Activated CD4-positive, alpha-beta T cell treated with anti-CD3 and anti-CD28 coated beads for 1 hour (primary cell): ENCODE measurements at places on chromosomes 1 and 21.

DNA sequence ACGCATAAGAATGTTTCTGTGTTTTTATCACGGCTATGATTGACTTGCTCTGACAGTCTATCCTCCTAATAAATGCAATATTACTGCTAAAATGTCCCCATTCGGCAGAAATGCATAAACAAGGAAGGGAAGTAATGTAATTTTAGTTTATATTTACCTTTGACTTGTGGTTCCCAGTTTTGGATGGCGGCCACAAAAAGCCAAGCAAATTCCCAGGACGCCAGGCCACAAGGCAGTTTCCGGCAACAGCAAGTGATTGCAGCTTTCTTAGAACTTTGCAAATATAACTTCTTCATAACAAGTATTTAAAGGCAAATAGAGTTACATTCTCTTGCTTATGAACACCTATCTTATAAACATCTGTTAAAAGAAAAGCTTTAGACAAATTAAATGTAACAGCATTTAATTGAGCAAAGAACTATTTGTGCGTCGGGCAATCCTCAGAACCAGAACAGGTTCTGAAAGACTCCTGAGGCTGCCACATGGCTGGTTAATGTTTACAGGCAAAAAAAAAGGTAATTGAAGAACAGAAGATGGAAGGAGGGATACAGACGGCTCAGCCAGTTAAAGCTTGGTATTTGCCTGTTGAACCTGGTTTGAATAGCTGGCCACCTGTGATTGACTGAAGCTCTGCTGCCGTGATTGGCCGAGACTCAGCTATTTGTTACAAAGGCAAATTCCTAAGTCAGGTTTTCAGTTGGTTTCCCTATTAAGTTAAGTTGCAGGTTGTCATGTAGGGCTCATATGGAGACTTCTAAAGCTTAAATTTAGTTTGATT is 80.8 kb downstream of the C21orf91 start:
- DNase-seq = no peak

- no peak for DNase-seq
Observed at GRCh38 chr1:178652506-178653490, 72.2 kb upstream of the RALGPS2 start.

DNA sequence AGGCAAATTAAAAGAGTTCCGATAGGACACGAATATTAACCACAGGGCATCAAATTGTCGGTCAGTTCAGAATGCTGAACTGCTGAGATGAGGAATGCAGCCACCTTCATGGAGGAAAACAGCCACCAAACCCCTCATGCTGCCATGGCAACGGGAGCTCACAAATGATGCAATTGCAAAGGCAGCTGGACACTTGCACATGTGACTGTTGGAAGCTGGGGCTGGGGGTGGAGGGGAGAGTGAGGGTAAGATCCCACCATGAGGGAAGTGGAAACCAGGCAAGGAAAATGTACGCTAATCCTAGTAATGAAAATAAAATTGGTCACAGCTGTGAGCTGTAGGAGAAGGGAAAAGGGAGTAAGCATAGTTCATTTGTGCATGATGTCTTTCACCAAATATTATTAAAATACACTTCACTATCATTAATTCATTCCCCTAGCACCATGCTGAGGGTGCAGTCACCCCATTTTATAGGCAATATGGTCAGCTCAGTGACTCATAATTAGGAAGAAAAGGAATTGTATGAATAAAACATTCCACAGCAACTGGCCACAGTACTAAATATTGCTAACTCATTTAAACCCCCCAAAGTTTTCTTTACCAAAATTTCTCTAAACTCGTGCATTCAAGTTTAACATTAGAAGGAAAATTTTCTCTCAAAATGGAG is 15.3 kb downstream of the BECN2 start:
- no peak for DNase-seq

DNA sequence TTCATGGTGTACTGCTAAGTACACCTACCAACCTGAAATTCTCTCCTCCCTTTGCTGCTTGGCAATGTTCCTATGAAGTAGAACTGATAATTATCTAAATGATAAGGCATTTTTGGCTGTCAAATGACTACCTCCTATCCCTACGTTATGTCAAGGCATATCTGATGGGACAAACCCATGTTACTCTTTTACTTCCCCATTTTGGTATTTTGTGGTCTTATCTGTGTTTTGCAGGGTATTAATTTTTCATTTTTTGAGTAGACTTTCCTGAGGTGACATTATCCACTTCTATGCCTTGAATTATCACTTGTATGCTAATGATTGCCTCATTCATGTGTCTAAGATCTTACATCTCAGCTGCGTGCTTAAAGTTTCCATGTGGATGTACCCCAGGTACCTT is 499.6 kb upstream of the B3GALT2 start:
- no peak for DNase-seq

DNA sequence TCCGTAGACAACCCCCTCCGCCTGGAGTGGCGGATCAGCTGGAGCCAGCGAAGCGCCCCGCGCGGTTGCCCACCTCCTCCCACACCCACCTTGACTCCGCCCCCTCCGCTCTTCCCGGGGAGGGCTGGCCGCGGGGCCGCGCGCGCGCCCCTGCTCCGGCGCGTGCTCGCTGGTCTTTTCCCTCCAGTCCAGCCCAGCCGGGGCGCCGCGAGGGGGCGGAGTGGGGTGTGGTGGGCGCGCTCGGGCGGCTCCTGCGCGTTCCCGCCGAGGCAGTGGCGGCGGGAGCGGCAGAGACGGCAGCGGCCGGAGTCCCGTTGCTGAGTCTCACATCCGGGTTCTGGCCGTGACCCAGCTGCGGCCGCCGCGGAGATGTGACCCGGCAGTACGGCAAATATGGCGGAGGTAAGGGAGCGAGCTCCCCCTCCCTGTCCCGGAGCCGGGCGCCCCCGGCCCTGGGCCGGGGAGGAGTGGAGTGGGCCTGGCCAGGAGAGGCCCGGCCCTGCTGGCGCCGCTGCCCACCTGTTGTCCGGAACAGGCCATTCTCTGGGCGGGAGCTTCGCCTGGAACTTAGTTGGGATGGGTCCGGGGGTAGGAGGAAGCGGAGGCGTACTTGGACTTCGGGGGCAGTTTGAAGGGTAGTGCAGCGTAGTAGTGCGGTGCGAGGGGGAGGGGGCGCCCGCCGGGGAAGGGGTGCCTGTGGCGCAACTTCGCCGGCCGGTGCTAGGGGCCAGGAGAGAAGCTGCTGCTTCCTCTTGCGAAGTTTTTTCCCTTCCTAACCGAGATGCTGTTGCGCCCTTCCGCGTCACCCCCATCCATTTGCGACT is 5.4 kb downstream of the MIER1 start:
- DNase-seq = peak; percentile 91

DNA sequence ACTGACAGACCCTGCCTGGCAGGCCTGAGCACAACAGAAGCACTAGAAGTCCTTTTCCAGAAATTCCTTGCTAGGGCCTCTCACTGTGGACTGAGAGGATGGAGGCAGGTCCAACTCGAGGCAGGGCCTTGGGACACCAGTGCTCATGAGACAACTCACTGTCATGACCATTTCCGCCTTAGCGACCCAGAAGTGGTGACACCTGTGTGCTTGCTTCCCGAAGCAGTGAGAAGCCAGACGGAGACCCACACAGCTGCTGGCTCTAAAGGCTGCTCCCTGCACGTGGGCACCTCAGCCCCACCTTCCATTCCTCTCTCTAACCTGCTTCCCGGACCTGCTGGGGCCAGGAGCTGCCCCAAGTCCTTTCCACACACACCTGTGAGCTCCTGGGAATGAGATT is 33.0 kb downstream of the KCNC4 start:
- DNase-seq = no peak

GRCh38 chr1:228975238-228975907 is 240.1 kb downstream of the RHOU start:
- DNase-seq = no peak

DNA sequence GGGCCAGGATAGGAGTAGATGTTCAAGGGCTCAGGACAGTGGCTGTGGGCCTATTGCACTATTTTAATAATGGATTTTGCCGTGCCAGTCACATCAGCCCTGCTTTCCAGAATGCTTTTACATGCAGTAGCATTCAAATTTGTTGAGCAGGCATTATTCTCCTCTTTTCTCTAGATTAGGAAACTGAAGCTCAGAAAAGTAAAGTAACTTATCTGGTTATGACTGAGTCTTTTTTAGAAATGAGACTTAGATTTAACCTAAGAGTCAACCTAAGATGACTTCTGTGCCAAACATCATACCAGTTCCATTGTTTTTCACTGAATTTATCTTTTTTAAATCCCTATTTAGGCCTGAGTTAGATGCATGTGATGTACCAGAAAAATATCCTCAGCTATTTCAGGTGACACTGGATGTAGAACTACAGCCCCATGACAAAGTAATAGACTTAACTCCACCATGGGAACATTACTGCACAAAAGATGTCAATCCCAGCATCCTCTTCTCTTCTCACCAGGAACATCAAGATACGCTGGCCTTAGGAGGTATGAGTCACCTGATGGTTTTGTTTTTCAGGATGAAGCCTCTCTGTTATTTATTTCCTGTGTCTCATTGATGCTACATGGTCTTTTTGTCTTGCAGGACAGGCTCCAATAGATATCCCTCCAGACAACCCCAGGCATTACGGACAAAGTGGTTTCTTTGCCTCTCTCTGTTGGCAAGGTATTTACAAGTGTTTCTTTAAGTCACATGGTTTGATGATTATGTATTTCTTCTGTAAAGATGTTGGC is 31.4 kb upstream of the LEPR start:
- DNase-seq = no peak

DNA sequence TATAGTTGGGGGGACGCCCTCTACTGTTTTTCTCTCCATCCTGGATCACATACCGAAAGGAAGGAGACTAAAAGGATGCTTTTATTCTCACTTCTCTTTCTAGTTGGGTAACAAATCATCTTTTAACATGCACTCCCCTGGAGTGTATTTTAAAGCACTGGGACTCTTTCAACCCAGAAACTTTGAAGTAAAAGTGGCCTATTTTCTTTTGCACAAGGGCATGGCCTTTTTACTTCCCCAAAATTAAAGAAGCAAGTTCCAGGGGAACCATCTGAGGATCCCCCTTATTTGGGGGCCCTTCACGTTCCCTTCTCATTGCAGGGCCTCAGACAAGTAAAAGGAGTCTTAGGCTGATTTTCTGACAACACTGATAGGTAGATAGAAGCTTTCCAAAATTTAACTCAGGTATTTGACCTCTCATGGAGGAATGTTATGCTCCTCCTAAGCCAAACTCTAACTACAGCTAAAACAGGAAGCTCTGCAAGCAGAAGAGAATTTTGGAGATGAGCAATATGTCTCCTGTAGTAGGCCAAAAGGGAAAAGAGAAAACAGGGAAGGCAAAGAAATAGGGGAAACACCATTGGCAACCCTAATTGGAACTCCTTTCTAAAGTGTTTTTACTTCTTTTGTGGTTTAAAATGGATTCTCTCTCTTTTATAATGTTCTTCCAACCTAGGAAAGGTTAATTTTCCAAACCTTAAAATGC is 8.9 kb upstream of the CD46 start:
- no peak for DNase-seq

GRCh38 chr1:219744652-219745469 is 132.0 kb upstream of the ZC3H11B start:
- no peak for DNase-seq

- DNase-seq = no peak
Observed at GRCh38 chr21:40043423-40043822, 176.2 kb downstream of the PCP4 start.

DNA sequence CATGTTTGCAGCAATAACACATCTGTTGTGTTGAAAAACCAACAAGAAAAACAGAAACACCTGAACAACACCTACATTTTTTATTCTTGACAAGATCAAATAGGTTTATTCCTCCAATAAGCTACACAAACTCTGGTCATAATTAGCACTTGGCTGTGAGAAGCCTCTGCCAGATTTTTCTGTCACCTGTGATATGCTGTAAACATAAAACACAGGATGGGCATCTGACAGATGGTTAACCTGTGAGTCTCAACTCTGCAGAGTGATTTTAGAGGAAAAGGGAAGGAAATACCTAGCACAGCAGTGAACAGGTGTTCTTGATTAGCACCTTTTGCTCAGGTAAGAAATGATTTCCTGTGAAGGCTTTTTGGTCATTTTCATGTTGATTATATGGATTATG is 175.4 kb upstream of the COA6 start:
- no peak for DNase-seq

DNA sequence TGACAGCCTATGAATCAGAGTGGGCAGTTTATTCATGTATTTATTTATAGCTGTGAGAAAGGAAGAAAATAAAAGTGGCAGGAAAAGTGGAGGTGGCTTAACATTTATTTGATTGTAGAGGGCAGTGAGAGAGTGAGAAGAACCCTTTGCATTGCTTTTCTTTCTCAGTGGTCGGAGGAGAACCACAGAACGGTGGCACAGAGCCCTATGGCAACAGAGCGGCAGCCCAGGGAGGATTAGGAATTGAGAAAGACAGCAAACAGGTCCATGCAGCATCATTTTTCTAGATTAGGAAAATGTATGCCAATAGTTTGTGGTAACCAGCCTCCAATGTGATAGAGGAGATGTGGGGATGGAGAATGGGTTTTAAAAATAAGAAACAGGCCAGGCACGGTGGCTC is 53.1 kb downstream of the NMNAT2 start:
- DNase-seq = no peak

DNA sequence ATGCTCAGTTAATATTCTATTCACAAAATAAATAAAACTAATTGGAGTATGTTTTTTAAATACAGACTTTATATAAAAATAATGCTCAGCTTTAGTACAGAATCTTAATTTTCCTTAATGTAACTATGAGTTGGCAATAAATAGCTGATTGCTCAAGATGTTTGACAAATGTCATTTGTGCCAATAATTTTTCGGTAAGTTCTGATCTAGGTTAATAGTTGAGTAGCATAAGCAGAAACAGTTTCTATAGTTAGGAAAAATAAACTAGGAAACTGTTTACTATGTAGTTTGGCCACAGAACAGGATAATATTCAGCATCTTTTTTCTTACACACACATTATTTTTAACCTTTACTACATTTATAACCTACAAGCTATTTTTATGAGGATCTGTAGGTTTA is 40.3 kb downstream of the KCTD3 start:
- DNase-seq = no peak

DNA sequence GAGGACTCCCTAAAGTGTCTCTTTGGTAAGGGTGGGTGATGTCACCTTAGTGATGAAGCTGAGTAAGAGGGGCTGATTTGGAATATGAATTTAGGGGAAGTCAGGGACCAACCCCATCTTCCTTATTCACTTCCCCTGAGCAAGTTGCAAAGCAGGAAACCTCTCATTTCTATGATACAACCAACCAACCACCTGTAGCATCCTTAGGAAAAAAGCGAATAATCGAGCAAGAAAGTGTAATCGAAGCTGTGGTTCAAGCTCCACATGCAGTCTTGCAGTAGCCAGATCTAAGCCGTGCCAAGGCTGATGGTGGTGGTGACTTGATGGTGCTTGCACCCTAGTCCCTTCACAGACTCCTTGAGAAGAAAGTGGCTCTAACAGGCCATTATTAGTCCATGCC is 3.2 kb downstream of the TEX35 start:
- no peak for DNase-seq

GRCh38 chr21:41747943-41748738 is 18.7 kb downstream of the RIPK4 start:
- no peak for DNase-seq

GRCh38 chr1:164787834-164788231 is 228.8 kb downstream of the PBX1 start:
- DNase-seq = no peak

DNA sequence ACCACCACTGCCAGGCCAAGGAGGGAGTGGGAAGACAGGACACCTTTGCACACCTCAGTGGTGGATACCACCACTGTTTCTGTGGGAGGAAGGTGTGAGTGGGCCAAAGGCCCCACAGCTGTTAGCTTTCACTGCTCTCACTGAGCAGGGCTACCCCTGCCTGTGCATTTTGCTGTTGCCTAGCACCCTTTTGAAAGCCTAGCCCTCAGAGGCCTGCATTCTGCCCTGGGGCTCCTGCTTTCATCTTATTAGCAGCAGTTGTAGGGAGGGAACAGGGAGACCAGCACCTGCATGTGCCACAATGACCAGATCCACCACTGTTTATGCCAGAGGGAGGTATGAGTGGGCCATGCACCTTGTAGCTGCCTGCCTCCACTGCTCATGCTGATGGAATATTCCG is 110.9 kb upstream of the C21orf91 start:
- no peak for DNase-seq
